ENCODE measurements at places on chromosomes 4 and X. TPM values are rescaled to one million over a fixed set of nuclear protein-coding genes. Genes with fewer than 3 reads are reported as not detected.
A peak's percentile ranks its signal among the peaks of the same experiment; 100 is the strongest.

GRCh38 chr4:23458054-23458453, 431.8 kb downstream of the PPARGC1A start:
- no peak for DNase-seq
- H3K4me1 ChIP-seq, result no peaks in the 10 kb centered on the region
- H3K27ac ChIP-seq, result no peak overlapping the region

DNA sequence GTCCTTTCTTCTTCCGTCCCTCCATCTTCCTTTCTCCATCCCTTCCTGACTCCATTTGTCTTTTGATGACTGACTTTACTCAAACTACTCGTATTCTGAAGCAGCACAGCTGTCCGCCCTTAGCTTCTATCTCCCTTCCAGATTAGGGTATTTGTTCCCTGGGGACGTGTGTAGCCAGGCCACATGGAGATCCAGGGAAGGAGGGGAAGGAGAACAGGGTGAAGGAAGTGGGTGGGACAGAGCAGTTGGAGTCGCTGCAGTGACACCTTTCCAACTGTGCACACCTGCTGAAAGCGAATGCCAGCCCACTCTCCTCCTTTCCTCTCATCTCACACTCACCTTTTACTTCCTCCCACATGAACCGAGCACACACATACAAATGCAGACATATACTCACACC, 323.8 kb downstream of the DCTD start:
- H3K27me3 ChIP-seq, result no peaks in the 10 kb centered on the region
- no peak overlapping the region for H3K27ac ChIP-seq
- no peak overlapping the region for H3K4me3 ChIP-seq
- H3K36me3 ChIP-seq, result no peaks in the 10 kb centered on the region
- DNase-seq, result no peak
- H3K4me1 ChIP-seq, result no peaks in the 10 kb centered on the region

DNA sequence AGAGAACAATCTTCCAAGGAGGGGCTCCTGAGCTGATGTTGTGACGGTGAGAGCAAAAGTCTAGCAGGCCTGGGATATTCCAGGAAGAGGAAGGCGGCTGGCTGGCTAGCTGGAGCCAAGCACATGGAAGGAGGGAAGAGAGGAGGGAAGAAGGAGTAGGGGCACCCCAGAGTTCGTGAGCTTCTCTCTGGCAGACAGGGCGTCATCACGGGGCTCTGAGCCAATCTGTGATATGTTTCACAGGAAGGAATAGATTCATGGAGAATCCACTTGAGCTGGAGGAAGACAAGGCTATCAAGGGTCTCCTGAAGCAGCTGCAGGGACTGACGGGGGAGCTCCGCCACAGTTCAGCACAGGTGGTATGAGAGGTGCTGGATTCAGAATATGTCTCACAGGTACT, 73.6 kb downstream of the DHRSX start:
- no peaks in the 10 kb centered on the region for H3K27me3 ChIP-seq
- H3K4me3 ChIP-seq, result no peak overlapping the region
- peaks cover 27% of the 10 kb centered on the region for H3K36me3 ChIP-seq
- no peak for DNase-seq

GRCh38 chrX:147226801-147227200, 412.3 kb upstream of the CXorf51A start:
- H3K4me1 ChIP-seq, result no peaks in the 10 kb centered on the region
- no peaks in the 10 kb centered on the region for H3K36me3 ChIP-seq
- DNase-seq, result no peak
- H3K27ac ChIP-seq, result no peak overlapping the region
- no peak overlapping the region for H3K4me3 ChIP-seq
- H3K27me3 ChIP-seq, result peaks cover 5% of the 10 kb centered on the region

DNA sequence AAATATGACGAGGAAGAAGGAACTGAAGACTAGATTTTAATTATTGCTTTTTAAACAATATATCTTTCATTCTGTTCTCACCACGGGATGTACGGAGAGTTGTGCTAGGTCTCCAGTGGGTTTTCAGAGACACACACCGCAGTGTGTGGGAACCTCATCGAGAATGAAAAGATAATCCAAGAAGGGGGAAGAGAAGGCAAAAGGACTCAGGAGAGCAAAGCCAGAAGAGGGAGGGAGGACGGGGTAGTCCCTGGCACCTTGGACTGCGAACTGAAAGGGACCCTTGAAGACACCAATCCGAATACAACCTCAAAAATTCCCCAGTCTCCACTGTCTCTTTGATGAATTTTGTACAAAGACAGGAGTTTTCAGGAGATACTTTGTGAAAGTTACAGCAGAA, 932 bp upstream of the LEF1 start:
- peaks cover 53% of the 10 kb centered on the region for H3K4me1 ChIP-seq
- H3K27me3 ChIP-seq, result peaks cover 8% of the 10 kb centered on the region
- H3K27ac ChIP-seq, result peak overlapping the region; percentile 44
- H3K4me3 ChIP-seq, result peak overlapping the region; percentile 100
- H3K36me3 ChIP-seq, result peaks cover 10% of the 10 kb centered on the region
- no peak for DNase-seq

Gene EXOC1L
- total RNA-seq, result not detected

DNA sequence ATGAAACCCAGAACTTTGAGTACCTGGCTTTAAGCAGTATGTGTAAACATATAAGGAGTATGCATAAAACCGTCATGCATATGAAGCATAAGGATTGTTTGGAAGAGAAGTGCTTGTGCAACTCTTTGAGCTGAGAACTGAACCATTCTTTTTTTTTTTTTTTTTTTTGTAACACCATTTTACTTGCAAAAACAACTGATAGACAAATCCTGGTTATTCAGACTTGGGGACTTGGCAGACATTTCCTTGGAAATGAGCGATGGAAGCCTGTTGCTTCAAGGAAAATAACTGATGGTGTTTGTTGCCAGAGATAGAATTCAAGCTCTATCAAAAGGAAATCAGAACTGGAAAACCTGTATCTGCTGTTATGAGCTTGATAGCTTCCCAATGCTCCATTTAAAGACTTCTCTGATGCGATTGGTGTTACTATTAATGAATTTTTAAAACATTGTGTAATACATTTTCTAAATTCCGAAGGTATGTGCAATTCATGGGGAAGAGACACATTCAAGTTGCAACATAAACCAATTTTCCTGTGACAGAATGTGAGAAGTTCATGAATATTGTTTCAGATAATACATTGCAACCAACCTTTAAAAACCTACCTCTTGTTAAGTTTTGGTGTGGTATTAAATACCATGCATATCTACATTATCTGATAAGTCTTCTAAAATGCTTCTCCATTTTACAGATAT, 47.0 kb upstream of the FAT1 start:
- H3K36me3 ChIP-seq, result no peaks in the 10 kb centered on the region
- H3K4me1 ChIP-seq, result no peaks in the 10 kb centered on the region
- no peak for DNase-seq
- no peak overlapping the region for H3K27ac ChIP-seq

GRCh38 chr4:158929939-158930638, 161.3 kb downstream of the FNIP2 start:
- peaks cover 8% of the 10 kb centered on the region for H3K4me1 ChIP-seq
- H3K27me3 ChIP-seq, result no peaks in the 10 kb centered on the region
- H3K27ac ChIP-seq, result peak overlapping the region; percentile 70
- DNase-seq, result no peak

- H3K4me1 ChIP-seq, result no peaks in the 10 kb centered on the region
- DNase-seq, result no peak
- H3K4me3 ChIP-seq, result no peak overlapping the region
- H3K27me3 ChIP-seq, result no peaks in the 10 kb centered on the region
These were observed 659.8 kb upstream of the MAGEB2 start for GRCh38 chrX:29555465-29556091.

GRCh38 chrX:53036149-53036548, 12.4 kb upstream of the GPR173 start:
- DNase-seq, result no peak
- no peaks in the 10 kb centered on the region for H3K4me1 ChIP-seq
- H3K36me3 ChIP-seq, result no peaks in the 10 kb centered on the region
- H3K27me3 ChIP-seq, result peaks cover 45% of the 10 kb centered on the region
- no peak overlapping the region for H3K27ac ChIP-seq

- peaks cover 11% of the 10 kb centered on the region for H3K4me1 ChIP-seq
- H3K36me3 ChIP-seq, result peaks cover 11% of the 10 kb centered on the region
- no peak overlapping the region for H3K27ac ChIP-seq
- no peak for DNase-seq
- H3K27me3 ChIP-seq, result no peaks in the 10 kb centered on the region
- no peak overlapping the region for H3K4me3 ChIP-seq
These were observed 75.9 kb upstream of the RPL34 start for GRCh38 chr4:108544481-108544880.

GRCh38 chrX:123121241-123121640, 62.8 kb upstream of the GRIA3 start:
- H3K27ac ChIP-seq, result no peak overlapping the region
- no peak for DNase-seq
- H3K4me3 ChIP-seq, result no peak overlapping the region

Gene PDHA2
- not detected for total RNA-seq

DNA sequence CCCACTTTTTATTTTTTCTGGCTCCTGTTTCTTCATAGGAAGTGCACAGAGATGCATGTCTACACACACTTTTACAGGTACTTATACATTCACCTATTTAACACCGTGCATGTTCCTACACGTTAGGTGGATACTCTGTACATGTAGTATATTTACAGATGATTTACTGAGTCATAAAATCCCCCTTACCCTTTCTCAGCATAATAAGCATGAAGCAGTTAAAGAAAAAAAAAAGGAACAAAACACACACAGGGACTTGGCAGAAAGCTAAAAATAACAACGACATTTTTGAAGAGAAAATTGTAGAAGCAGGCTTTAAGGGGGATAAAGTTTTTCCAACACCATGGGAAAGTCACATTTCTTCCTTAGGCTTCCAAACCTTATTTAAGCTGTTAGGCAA, 96.4 kb upstream of the IQCM start:
- no peaks in the 10 kb centered on the region for H3K27me3 ChIP-seq
- H3K4me1 ChIP-seq, result no peaks in the 10 kb centered on the region
- no peak overlapping the region for H3K27ac ChIP-seq
- H3K36me3 ChIP-seq, result no peaks in the 10 kb centered on the region

GRCh38 chr4:120858776-120859175, 63.8 kb downstream of the PRDM5 start:
- H3K4me1 ChIP-seq, result peaks cover 26% of the 10 kb centered on the region
- no peak overlapping the region for H3K4me3 ChIP-seq
- no peak for DNase-seq
- no peaks in the 10 kb centered on the region for H3K36me3 ChIP-seq

DNA sequence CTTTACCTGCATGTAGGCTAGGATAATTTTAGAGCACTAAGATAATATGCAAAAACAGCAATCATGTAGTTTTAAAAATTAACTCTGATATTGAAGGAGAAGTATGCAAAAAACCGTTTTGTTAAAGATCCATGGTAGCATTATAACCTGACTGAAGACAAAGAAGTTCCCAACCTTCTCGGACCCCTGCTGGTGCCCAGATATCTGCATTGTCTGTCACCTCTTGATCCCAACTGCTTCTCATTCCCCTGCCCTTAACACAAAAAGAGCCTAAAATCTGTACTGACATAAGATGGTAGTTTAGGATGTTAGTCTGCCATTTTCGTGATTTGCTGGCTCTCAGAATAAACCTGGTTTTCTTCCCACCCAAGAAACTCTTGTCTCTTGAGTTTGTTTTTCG, 61.5 kb upstream of the UCP1 start:
- H3K4me3 ChIP-seq, result no peak overlapping the region
- DNase-seq, result no peak
- H3K27me3 ChIP-seq, result peaks cover 6% of the 10 kb centered on the region

- no peaks in the 10 kb centered on the region for H3K4me1 ChIP-seq
- DNase-seq, result no peak
- peaks cover under 1% of the 10 kb centered on the region for H3K36me3 ChIP-seq
- no peaks in the 10 kb centered on the region for H3K27me3 ChIP-seq
- H3K27ac ChIP-seq, result no peak overlapping the region
These were observed 2178.2 kb downstream of the ARAP2 start for GRCh38 chr4:34066126-34066525.

- H3K4me3 ChIP-seq, result peak within 1 kb of the TSS; percentile 83
- peak within 1 kb of the TSS; percentile 48 for H3K27ac ChIP-seq
- peaks cover 18% of the 10 kb centered on the region for H3K4me1 ChIP-seq
- DNase-seq, result peak; percentile 14
These were observed at the start of gene FRMPD3 for GRCh38 chrX:107448998-107449835. Gene FRMPD3 (plus strand): TSS chrX:107449652. CDS start chrX:107526589, 76,937 bp downstream.

- H3K4me3 ChIP-seq, result no peak overlapping the region
- H3K27ac ChIP-seq, result no peak overlapping the region
- no peaks in the 10 kb centered on the region for H3K27me3 ChIP-seq
These were observed 997.2 kb upstream of the SLIT2 start for GRCh38 chr4:19254486-19254885.

DNA sequence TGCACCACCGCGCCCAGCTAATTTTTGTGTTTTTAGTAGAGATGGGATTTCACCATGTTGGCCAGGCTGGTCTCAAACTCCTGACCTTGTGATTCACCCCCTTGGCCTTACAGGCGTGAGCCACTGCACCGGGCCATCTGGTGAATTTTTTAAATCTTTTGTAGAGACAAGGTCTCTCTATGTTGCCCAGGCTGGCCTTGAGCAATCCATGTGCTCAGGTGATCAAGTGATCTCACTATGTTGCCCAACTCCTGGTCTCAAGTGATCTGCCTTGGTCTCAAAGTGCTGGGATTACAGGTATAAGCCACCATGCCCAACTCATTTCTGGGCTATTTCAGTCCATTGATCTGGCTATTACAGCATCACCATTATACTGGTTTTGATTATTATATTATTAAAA, 22.2 kb upstream of the GALNT7 start:
- H3K27me3 ChIP-seq, result no peaks in the 10 kb centered on the region
- no peak overlapping the region for H3K27ac ChIP-seq
- H3K4me1 ChIP-seq, result no peaks in the 10 kb centered on the region
- no peaks in the 10 kb centered on the region for H3K36me3 ChIP-seq
- no peak overlapping the region for H3K4me3 ChIP-seq

GRCh38 chr4:146170149-146170548, 5.4 kb upstream of the LSM6 start:
- H3K27ac ChIP-seq, result no peak overlapping the region
- peaks cover 13% of the 10 kb centered on the region for H3K4me1 ChIP-seq
- DNase-seq, result no peak
- H3K4me3 ChIP-seq, result no peak overlapping the region
- H3K27me3 ChIP-seq, result no peaks in the 10 kb centered on the region
- H3K36me3 ChIP-seq, result no peaks in the 10 kb centered on the region

GRCh38 chr4:147950841-147951240, 219.0 kb downstream of the ARHGAP10 start:
- no peak overlapping the region for H3K27ac ChIP-seq
- H3K36me3 ChIP-seq, result no peaks in the 10 kb centered on the region
- no peaks in the 10 kb centered on the region for H3K4me1 ChIP-seq

Gene USP27X
- total RNA-seq, result 1.9 TPM

- DNase-seq, result no peak
- peak overlapping the region; percentile 68 for H3K4me3 ChIP-seq
- H3K27ac ChIP-seq, result peak overlapping the region; percentile 68
- no peaks in the 10 kb centered on the region for H3K36me3 ChIP-seq
These were observed 174.8 kb upstream of the KLF3 start for GRCh38 chr4:38489011-38489861.

DNA sequence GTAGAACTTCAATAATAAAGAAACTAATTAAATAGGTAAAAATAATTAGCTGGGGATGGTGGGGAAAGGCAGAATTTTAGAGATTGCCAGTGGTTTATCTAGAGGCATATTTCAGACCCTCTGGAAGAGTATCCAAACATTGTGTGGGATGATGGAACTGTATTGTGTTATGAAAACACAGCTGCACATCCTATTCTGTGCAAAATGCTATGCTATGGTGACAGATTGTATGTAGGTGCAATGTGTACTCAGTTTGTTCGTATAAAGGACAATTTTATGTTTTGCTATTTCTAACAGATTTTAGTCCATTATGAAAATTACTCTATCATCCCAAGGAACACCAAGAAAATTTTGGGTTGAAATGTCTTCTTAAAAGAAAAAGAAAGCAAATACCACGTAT, 1054.7 kb downstream of the PDHA2 start:
- no peaks in the 10 kb centered on the region for H3K36me3 ChIP-seq
- H3K4me3 ChIP-seq, result no peak overlapping the region

Data from activated T-cell treated with anti-CD3 and anti-CD28 coated beads, Interleukin-2, amount 50 U/mL, for 72 hours (primary cell).